Thymus (tissue), 14 donors: ENCODE measurements at places on chromosomes 7 and 10. TPM values are rescaled to one million over a fixed set of nuclear protein-coding genes. Genes with fewer than 3 reads are reported as not detected.

The SYT15 gene
- polyA plus RNA-seq: 2.6 TPM

The DBNL gene
- polyA plus RNA-seq: 116 TPM

The NME8 gene
- polyA plus RNA-seq: 2.8 TPM

The CLDN3 gene
- polyA plus RNA-seq: 20.9 TPM

The PRLHR gene
- polyA plus RNA-seq: 0.02 TPM
